ENCODE measurements at places on chromosomes 3 and 15.
A peak's percentile ranks its signal among the peaks of the same experiment; 100 is the strongest.

GRCh38 chr15:65189102-65189740 lies 4.1 kb upstream of the CLPX start:
- peak; percentile 24 for DNase-seq

- no peak for DNase-seq
Measured at GRCh38 chr15:69194025-69194827, 33.8 kb downstream of the GLCE start.

GRCh38 chr3:190911382-190911781 lies 48.9 kb upstream of the GMNC start:
- no peak for DNase-seq

GRCh38 chr3:9276761-9277370 lies 27.4 kb upstream of the SRGAP3 start:
- no peak for DNase-seq

- no peak for DNase-seq
Measured at GRCh38 chr3:59567661-59568060, 517.8 kb upstream of the CFAP20DC start.

GRCh38 chr15:29698030-29698701 lies 124.1 kb downstream of the TJP1 start:
- no peak for DNase-seq

- DNase-seq, result no peak
Measured at GRCh38 chr3:14480207-14481017, 59.7 kb downstream of the GRIP2 start.

DNA sequence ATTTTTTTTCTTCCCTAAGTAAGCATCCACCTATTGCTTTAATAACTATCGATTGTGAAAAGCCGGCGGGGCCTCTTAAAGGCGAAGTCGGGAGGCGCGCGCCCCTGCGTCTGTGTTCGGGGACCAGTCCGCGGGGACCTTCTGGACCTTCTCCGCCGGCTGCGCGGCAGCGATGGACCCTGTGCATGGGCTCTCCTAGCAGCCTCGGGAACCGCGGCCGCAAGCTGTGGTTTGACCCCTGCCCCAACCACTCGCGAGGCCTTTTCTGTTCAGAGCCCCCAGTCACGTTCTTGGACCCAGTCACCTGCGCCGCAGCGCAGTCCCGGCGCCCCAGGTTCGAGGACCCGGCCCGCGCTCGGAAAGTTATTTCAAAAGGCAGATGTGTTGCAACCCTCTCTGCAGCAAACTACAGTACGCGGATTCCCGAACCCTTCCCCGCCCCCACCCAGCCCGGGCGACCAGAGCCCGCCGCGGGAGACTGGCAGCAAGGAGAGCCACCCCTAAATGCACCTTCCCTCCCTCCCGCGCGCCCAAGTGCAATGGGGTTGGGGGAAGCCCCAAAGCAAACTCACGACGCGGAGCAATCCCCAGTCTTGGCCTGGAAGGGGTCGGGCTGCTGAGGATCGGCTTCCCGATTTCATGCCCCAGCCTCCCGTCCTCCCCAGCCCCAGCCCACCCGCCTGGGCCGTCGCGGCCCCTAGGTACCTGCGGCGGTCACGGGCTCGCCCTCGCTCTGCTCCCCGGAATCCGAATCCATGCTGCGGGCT lies 684 bp downstream of the TNFAIP8L3 start:
- no peak for DNase-seq
